ENCODE measurements at places on chromosomes 1 and 21. TPM values are rescaled to one million over a fixed set of nuclear protein-coding genes. Genes with fewer than 3 reads are reported as not detected.
A peak's percentile ranks its signal among the peaks of the same experiment; 100 is the strongest.

DNA sequence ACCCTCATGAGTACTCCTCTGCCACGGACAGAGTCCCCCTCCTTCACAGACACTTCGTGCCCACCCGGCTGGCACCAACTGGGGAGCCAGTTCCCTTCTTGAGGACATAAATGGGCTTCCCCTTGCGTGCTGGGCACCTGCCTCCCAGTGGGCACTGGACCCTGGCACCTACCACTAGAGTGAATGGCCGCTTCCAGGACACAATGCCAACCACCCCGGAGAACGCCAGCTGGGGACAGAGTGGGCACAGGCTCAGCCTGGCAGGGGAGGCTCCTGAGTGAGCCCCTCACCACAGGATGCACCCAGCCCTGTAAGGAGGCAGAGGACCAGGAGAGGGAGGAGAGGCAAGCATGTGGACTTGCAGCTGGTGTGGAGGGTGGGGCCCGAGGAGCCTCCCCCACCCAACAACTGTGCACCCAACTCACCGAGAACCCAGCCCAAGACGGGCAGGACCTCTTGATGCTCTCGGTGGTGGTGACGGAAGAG, 1.0 kb downstream of the ENTREP3 start:
- no peak for DNase-seq
- H3K27me3 ChIP-seq, result no peaks in the 10 kb centered on the region
- H3K4me1 ChIP-seq, result peaks cover 42% of the 10 kb centered on the region
- H3K27ac ChIP-seq, result no peak overlapping the region
- H3K4me3 ChIP-seq, result peak overlapping the region; percentile 71

- H3K27ac ChIP-seq, result no peak overlapping the region
- peaks cover 49% of the 10 kb centered on the region for H3K27me3 ChIP-seq
- no peaks in the 10 kb centered on the region for H3K36me3 ChIP-seq
- H3K4me3 ChIP-seq, result peak overlapping the region; percentile 65
- H3K4me1 ChIP-seq, result peaks cover 30% of the 10 kb centered on the region
Observed at GRCh38 chr1:156419854-156420204, 50.8 kb downstream of the RHBG start.

DNA sequence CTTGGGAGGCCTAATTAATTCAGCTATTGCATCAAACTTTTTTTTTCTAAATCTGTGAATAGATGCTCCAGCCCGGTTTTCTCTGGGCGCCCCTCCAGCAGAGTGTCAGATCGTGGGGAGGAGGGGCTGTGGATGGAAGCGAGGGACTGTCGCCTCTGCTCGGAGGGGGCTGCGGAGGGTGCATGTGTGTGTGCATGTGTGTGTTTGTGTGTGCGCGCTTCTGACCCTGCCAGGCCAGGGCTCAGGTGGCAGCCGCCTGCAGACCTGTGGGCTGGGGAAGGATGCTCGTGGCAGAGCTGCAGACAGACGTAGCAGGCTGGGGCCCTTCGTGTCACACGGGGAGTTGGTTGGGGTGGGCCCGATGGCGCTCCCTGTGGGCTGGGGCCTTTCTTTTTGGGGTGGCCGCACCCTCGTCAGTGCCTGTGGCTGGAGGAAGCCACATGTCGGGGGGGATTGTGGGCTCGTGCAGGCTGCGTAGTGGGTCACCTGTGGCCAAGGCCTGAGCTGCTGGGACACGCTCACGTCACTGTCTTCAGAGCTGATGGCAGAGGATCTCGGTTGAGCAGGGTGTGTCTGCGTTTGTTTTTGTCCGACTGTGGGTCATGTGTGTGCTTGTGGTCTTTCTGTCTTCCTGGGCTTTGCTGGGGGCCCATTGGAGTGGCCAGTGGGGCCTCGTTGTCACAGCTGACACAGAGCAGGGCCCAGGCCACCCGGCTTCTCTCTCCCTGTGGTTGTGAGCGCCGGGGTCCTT, 2.8 kb downstream of the SKI start:
- H3K36me3 ChIP-seq, result peaks cover 3% of the 10 kb centered on the region
- peak overlapping the region; percentile 95 for H3K4me3 ChIP-seq
- H3K4me1 ChIP-seq, result peaks cover 78% of the 10 kb centered on the region

DNA sequence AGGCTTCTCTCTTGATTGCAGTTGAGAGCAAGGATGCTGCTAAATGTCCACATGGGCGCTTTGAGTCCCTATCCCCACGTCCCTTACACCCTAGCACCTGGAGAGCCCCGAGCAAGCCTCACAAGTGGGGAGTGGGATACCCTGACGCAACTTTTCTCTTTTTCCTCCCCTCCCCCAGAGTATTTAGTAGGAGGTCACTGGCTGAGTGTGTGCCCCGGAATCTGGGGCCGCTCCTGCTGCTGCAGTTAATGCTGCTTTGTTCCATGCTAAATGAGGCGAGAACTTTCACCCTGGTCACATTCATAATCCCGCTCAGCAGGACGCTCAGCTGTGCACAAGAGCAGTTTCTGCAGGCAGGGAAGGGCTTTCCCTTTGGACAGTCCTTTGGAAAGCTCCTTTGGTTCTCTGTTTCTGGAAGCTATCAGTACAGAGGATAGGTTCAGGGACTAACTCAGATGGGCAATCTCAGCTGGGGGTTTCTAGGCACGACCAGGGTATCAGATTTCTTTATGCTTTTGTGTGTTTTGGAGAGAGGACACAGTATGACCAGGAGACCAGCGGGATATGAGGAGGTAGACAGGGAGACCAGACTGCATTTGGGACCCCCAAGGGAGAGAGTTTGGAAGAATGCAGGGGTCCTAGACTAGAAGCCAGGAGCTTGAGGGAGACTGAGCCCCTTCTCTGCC, 75.9 kb downstream of the NOS1AP start:
- no peaks in the 10 kb centered on the region for H3K36me3 ChIP-seq
- no peak overlapping the region for H3K27ac ChIP-seq
- H3K4me1 ChIP-seq, result no peaks in the 10 kb centered on the region
- H3K4me3 ChIP-seq, result no peak overlapping the region
- DNase-seq, result no peak
- H3K27me3 ChIP-seq, result no peaks in the 10 kb centered on the region

GRCh38 chr1:230366504-230366915, 59.6 kb downstream of the PGBD5 start:
- H3K27me3 ChIP-seq, result peaks cover 6% of the 10 kb centered on the region
- H3K4me1 ChIP-seq, result no peaks in the 10 kb centered on the region
- H3K4me3 ChIP-seq, result no peak overlapping the region
- H3K27ac ChIP-seq, result no peak overlapping the region

DNA sequence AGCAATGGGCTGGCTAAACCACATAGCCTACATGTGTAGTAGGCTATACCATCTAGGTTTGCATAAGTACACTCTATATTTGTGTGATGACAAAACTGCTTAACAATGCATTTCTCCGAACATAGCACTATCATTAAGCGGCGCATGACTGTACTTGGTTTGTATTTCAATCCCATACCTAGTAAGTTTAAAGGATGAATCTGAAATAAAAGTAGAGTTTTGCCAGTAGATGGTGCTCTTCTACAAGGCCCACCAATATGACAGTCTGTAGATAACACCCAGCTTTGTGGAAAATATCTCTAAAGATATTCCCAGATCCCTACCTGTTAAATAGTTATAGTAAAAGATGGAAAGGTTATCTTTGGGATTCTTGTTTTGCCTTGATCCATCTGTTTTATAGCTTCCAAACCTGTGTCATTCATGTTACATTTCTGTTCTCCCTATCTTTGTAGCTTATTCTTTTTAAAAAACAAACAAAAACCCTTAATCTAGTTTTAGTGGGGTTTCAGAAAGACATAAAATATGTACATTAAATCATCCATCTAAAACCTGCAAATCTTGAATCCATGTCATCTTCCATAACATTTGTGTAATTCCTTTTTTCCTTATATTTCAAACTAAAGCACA, 33.9 kb upstream of the ASPM start:
- no peak overlapping the region for H3K27ac ChIP-seq
- no peaks in the 10 kb centered on the region for H3K27me3 ChIP-seq
- H3K4me3 ChIP-seq, result no peak overlapping the region

DNA sequence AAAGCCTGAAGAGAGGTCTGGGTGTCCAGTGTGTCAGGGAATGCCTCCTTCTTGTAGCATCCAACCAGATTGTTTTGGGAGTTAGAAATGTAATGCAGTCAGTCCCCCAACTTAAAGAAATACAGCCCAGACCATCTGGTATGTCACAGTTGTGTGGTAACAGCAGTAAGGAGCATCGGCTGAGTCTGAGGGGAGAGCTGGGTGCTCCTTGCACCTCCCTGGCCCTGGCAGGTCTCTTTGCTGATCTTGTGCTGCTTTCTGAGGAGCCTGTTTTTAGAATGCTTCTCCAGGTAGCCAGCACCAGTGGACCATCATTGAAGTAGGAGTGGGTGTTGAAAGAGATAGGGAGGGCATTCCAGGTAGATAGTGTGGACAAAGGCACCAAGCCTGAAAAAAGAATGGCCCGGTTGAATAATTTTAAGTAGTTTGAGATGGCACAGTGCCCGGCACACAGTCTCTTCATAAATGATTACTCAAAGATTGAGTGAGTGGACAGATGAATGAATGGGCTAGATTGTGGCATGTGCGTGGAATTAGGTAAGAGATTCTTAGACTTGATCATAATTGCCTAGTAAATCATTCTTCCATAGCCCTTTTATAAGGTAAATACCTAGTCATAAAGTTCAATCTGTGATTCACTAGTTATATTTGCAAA, 46.5 kb downstream of the LAMC1 start:
- no peak overlapping the region for H3K4me3 ChIP-seq
- DNase-seq, result no peak
- no peaks in the 10 kb centered on the region for H3K4me1 ChIP-seq
- H3K27ac ChIP-seq, result no peak overlapping the region
- no peaks in the 10 kb centered on the region for H3K36me3 ChIP-seq

DNA sequence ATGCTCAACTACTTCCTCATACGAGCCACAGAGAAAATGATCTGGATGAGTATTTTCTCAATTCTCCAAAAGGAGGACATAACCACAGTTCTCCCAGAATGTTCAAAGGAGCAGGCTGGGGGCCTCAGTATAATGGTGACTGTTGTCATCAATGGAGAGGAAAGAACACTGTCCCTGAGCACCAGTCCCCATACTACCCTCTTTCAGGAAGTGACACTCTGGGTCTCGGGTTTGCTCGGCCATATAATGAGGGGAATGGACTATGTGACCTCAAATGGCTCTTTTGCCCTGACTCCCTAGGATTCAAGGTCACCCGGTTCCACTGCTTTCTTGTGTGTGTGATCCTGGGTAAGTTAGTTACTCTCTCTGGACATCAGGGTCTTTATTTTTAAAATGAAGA, 22.8 kb downstream of the SLC9A1 start:
- no peak overlapping the region for H3K4me3 ChIP-seq
- no peak for DNase-seq
- no peak overlapping the region for H3K27ac ChIP-seq
- peaks cover 8% of the 10 kb centered on the region for H3K36me3 ChIP-seq
- no peaks in the 10 kb centered on the region for H3K27me3 ChIP-seq

- H3K27me3 ChIP-seq, result no peaks in the 10 kb centered on the region
- no peak for DNase-seq
- peaks cover 37% of the 10 kb centered on the region for H3K36me3 ChIP-seq
- H3K4me3 ChIP-seq, result no peak overlapping the region
Observed at GRCh38 chr1:230277201-230278025, 148.7 kb downstream of the PGBD5 start.

The SPRR5 gene
- not detected for total RNA-seq

Measured in CD4-positive, alpha-beta T cell (primary cell).